ENCODE measurements at places on chromosomes 1 and 21.

- no peak for DNase-seq
Measured at GRCh38 chr1:39354572-39354971, 136.9 kb upstream of the BMP8A start.

DNA sequence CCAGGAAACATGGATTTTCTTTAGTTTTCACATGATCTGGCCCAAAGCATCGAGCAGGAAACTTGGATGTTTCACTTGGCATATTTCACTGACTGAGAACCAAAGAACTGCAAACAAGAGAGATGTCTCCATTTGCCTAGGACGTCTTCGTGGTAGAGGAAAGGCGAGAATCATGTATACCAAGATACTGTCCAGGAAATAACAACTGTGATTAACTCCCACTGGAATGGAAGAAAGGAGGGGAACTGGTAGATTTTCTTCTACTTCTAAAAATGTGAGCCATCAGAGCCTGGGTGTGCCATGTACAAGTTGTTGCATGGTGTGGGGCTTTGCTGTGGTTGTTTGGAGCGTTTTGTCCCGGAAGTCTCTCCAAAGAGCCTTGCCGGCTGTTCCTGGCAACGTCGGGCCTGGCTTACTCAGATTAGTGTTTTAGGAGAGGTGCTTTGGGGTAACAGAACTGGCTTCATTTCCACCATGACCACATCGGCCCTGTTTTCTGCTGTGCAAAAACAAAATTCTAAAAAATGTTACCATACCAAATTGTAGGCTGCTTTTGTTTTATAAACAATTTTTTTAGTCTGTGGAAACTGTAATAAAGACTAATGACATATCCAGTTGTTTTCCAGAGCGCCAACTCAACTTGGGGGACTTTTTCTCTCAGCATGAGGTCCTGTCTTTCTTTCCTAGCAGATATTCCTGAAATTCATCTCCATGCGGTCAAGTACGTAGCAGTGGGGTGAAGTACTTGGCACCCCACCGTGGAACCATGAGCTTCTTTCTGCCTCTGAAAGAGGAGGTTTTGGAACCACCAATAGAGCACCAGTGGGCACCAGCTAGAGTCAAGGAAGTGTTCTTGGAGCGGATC, 118.3 kb downstream of the TM2D1 start:
- DNase-seq, result peak; percentile 94

GRCh38 chr1:242240077-242240476, 241.2 kb upstream of the MAP1LC3C start:
- no peak for DNase-seq

DNA sequence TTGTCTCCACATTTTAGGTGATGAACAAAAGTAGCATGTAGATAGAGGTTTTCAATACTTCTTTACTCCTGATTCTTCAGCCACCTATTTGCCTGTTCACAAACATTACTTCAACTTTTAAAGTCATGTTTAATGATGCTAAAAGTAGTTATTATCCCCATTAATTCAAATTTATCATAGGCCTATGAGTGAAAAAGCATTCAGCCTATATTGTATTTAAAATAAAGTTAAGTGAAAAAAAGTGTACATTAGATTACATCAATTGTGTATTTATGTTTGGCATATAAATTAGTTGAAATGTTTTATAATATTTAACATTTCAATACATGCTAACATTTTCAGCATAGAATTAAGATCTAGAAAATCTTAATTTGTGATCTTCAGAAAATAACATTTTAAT, 10.5 kb downstream of the CDKN2C start:
- no peak for DNase-seq

DNA sequence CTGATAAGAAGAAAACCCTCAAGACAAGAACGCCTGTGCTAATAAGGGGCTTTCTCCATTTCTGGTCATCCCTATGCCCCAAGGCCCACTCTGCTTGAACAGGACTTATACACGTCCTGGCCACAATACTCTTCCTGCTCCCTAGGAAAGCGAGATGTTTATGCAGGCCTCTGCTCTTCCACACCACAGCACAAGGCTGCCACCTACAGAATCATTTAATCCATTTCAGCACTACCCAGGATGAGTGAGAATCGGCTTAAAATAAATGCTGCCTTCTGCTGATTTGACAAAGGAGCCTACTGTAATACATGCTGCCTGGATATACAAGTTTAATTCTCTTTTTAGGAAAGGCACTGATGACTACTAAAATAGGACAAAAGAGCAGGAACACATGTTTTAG, 29.4 kb downstream of the FRRS1 start:
- peak; percentile 58 for DNase-seq

DNA sequence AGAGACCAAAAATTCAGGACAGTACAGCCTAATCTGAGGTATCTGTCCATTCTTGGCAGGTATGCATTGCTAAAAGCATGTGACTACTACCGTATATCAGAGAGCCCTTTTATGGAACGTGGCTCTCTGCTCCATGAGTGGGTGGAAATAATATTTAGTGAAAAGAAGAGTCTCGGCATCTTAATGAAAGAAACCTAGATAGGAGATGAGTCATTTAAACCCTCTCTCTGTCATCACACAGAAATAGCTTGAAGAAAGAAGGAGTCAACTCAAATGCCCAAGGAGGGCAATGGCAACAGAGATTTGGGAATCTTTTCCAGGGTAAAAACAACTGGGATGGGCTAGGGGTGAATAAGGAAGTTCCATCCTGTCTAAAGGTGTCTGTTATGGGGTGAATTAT, 528.2 kb downstream of the SMYD3 start:
- DNase-seq, result no peak

GRCh38 chr1:40699787-40700186, 8.3 kb downstream of the NFYC start:
- DNase-seq, result no peak
